ENCODE measurements at places on chromosomes 6 and 20.

DNA sequence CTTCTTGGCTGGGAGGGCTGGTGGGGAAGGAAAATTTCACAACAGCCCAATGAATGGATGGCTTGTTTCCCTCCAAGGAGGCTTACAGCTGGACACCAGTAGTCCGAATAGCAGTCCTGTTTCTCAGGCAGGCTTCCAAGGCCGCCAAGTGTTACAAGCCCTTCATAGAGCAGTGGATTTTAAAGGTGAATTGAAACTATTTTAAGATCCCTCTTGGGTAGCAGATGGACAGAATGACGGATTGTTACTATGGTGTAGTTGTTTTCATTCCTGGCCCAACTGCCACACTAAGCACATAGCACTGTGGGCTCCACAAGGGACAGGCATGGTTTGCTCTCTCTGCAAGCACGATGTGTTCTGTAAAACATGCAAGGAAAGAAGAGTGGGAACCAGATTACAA is 203.3 kb upstream of the TAB2 start:
- DNase-seq: no peak

GRCh38 chr20:36144336-36144735 is 10.2 kb upstream of the EPB41L1 start:
- DNase-seq: no peak

DNA sequence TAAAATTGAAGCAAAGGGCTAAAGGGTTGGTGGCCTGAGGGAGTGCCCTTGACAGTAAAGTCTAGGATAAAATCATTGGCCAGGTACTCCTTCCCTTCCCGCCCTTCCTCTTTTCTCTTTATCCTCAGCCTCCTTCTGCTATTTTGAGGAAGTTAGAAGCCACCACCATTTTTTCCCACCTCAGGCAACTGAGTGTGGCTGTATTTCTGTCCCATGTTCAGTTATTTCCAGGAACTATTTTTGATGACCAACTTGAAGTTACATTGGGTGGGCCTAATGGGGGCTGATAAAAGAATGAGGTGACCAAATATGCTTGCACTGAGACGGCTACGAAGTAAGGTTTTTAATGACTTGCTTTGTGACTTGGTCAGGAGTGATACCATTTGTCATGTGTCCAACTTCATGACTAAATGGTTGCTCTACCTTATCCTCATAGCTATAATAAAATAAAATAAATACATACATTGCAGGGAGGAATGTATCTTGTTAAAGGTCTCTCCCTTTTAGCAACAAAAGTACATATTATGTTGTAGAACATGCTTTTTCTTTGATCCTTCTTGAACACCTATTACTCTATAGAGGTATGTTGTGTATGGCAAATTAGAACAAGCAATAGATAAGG is 12.0 kb downstream of the PTPN1 start:
- no peak for DNase-seq

DNA sequence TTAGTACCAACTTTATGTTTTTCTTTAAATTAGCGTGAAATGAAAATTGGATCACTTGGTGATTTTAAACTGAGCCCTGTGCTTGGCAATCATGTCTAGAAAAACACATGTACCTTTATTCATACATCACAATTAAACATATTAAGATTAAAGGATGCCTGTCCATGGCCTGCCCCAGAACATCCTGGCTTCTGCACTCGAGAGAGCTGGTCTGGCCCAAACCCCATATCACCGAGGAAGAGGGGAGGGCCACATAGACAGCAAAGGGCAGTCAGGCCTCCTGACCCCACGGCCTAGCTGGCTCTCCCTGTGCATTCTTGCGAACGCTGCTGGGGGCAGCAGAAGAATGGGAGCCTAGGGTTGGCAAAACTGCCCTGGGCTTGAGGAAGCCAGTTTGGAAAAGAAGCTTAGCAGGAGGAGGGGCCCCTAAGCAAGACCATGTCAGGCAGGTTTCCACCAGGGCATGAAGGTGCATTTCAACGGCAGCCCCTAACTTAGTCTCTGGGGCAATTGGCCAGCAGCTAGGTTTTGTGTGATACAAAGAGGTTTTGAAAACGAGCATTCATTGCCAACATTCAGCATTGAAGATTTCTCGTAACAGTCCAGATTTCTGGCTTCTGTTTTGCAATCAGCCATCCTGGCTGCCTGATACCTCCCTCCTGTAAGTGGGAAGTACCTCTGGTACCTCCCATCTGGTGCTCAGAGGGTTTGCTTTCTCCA is 8.6 kb downstream of the BPIFB3 start:
- no peak for DNase-seq

DNA sequence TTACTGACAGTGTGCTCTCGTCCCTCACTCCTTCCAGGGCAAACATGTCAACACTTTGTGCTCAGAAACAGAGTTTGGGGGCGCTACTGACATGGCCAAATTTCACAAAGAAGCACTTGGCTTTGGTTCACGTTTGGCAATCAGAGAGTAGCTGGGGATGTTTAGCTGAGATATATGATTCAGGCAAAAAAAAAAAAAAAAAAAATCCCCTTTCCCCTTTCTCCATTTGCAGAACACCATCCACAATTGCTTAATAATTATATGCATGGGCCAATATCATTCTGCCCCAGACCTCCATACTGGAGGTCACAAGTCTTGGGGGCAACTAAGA is 128.4 kb upstream of the ADGRF1 start:
- DNase-seq: no peak

DNA sequence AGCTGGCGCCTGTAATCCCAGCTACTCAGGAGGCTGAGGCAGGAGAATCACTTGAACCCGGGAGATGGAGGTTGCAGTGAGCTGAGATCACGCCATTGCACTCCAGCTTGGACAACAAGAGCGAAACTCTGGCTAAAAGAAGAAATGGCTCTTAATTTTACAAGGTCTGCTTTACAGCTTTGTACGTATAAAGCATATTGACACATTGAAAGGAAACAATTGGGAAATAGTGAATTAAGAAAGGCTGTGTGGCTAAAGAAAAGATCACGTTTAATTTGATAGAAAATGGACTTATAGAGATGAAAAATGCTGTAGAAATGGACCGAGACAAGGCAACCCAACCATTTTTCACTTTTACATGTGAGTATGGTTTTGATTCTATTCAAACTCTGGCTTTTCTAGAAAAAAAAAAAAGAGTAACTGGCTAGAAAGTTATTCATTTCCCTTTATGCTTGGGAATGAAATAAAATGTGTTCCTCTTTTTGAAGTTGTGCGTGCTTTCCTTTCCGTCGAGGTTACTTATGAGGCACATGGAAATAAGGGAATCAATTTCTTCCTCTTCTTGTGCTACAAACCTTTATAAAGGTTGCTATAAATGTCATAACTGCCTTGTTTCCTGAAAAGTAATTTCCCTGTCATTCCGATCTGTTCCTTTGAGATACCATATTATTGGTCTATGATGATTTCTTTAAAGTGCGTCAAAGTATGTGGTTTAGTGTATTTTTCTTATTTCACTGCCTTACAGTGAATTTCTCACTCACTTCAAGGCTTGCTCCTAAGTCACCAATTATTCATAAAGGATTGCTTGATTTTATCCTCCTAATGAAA is 29.4 kb downstream of the PFDN4 start:
- no peak for DNase-seq

DNA sequence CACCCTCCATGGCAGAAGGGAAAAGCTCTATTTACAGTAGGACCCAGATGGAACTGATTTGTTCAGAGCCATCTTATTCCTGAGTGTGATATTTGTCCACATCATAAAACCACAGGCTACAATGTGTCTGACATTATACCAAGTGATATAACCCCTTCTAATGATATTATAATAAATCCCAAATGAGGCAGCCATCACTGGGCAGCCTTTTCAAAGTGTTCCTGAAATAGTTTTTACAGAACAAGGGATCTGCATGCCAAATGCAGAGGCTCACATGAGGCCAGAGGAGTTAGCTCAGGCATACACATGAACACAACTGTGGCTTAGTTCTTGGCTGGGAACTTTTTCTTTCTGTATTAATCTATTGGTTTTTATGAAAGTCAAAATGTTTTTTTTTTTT is 207.7 kb downstream of the MAFB start:
- no peak for DNase-seq

- DNase-seq: no peak
Measured at GRCh38 chr6:163529605-163530004, 115.1 kb downstream of the QKI start.

GRCh38 chr20:41044409-41045062 is 15.9 kb downstream of the TOP1 start:
- DNase-seq: no peak

- DNase-seq: no peak
Measured at GRCh38 chr6:111980971-111981840, 72.7 kb upstream of the CCN6 start.

DNA sequence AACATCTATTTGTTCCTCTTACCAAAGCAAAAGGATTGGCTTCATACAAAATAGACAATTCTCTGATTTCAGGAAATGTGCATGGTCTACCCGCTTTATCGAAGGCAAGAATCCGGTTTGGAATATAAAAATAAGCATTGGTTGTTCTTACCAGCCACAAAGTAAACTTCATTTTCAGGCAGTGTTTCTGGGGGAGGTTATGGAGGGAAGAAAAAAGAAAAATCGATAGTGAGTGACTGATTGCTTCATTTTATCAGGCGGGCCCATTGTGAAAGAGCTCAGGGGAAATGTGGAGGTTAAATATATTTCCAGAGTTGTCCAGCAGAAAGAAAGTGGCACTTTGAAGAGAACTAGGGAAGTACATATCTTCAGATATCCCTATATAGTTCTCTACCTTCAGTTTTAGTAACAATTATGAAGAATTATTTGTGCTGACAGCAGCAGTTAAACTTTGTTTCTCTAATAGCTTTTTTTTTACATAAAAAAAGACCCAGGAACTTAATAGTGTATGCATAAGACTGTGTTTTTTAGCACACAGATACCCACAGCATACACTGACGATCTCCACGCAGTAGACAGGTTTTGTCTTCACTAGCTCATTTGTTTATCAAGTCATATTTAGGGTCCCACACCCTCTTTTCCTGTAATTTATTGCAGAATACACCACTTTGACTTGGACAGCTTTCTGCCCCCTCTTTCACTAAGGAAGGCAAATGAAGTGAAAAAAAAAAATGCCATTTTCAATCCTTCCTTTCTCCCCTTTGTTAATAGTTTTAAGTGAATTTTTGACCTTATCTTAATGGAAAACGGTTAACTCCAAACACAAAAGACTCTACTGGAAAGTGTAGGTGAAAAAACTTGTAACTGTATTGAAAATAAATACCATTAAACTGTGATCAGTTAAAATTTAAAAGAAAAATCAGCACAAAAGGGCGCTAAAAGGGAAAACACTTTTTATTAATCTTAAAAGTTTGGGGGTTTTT is 2.9 kb downstream of the POU3F2 start:
- no peak for DNase-seq

- no peak for DNase-seq
Measured at GRCh38 chr20:7776148-7776547, 164.1 kb downstream of the HAO1 start.

DNA sequence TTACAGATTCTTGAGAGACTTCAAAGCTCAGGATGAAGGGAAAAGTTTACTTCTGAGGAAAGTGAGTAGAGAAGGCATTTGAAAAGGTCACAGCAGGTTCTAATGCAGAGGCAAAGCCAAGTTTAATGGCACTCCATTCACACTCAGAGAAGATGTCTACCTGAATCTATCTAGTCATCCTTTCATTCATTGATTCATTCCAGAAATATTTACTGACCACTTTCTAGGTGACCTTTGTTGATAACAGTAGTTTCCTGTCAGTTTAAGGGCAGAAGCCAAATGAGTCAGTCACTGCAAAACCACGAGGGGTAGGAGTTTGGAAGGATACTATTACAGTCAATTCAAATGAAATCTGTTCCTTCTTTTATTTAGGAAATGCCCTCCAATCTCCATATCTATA is 30.8 kb downstream of the FBXO5 start:
- DNase-seq: no peak

GRCh38 chr20:3557237-3557785 is 86.5 kb downstream of the ATRN start:
- DNase-seq: no peak

- DNase-seq: no peak
Measured at GRCh38 chr20:60999250-60999649, 252.8 kb upstream of the CDH4 start.

- no peak for DNase-seq
Measured at GRCh38 chr6:110509617-110510241, 33.3 kb upstream of the SLC22A16 start.

GRCh38 chr6:39769012-39769411 is 23.2 kb upstream of the DAAM2 start:
- DNase-seq: no peak

GRCh38 chr20:64271636-64272035 is 16.1 kb downstream of the PCMTD2 start:
- DNase-seq: no peak

DNA sequence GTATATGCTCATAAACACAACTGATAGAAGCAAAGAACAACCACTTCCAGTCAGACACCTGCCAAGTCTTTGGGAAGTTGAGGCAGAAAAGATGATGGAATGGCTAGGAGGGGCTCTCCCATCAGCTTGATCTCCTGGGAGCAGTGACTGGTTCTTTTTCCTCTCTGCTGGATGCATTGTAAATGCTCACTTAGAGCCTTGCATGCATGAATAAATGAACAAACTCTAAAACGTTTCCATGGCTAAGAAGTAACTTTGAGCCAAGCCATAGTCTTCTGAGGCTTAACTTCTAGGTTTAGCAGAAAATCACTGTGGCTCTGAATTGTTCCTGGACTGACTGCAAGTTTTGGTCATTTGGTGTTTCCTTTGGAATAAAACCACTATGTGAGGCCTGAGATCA is 166.4 kb upstream of the CITED2 start:
- no peak for DNase-seq

DNA sequence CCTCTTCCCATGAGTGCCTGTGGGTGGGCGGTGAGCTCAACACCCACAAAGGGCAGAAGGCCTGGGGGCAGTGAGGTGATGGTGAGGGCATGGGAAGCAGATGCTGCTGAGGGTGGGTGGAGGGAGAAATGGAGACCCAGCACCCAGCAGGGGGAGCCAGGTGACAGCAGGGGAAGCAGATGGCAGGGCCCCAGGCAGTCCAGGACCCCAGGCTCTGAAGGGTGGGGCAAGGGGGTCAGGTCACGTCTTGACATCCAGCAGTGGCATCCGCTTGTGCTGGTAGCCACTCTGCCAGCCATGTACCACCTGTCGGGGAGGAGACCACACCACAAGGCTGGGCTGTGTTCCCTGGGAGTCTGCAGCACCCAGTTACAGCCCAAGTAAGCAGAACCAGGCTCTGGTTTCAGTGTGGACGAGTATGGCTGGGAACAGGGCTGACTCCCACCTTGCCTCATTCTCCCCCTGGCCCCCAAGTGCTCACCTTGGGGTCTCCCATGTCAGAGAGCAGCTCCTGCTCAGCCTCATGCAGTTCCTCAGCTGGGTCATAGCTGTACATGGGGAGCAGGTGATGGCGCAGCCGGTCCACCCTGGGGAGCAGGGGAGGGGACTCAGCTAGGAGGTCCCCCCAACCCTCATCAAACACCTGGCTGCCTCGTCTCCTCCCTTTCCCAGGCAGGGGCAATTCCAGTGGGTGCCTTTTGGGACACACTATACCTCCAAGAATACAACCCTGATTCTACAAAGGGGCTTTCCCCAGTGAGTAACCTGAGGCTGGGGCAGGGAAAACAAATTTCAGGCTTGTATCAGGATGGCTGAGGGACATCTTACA is 2.0 kb downstream of the SMIM29 start:
- DNase-seq: no peak

GRCh38 chr20:46307139-46307998 is 929 bp downstream of the CDH22 start:
- DNase-seq: no peak

All from LNCaP clone FGC (cell line).